ENCODE measurements at places on chromosomes 6 and 20. TPM values are rescaled to one million over a fixed set of nuclear protein-coding genes. Genes with fewer than 3 reads are reported as not detected.

DNA sequence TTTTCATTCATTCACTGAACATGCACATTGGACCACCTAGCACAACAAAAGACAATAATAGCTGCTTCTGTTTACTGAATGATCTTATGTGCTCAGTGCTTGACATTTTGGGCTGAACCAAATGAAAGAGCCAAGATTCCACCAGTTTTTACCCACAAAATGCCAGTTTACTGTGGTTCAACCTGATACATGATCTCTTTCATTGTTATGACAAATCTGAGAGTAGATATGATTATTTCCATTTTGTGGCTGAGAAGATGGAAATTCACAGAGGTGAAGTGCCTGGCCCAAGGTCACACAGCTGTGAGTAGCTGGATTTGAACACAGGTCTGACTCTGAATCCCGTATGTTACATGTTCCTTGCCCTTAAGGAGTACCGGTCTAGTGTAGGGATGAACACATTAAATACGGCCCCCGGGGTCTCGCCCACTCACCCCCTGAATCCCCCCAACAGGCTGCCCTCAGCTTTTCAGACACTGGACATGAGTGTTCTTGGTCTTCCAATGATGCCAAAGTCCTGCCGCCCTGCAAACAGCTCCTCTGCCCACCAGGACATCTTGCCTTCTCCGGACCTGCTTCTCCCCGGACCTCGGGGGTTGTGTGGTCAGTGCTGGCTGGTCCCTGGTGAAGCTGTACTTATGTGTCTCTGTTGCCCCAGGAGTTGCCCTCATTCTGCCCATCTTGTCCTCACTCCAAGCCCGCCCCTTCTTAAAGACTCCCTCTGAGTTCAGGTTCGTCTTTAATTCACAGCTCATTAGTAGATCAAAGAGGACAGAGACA is 58.6 kb upstream of the SLC32A1 start:
- H3K4me3 ChIP-seq = no peak overlapping the region
- no peaks in the 10 kb centered on the region for H3K36me3 ChIP-seq
- peaks cover 9% of the 10 kb centered on the region for H3K27me3 ChIP-seq
- no peak overlapping the region for H3K27ac ChIP-seq
- H3K4me1 ChIP-seq = no peaks in the 10 kb centered on the region

DNA sequence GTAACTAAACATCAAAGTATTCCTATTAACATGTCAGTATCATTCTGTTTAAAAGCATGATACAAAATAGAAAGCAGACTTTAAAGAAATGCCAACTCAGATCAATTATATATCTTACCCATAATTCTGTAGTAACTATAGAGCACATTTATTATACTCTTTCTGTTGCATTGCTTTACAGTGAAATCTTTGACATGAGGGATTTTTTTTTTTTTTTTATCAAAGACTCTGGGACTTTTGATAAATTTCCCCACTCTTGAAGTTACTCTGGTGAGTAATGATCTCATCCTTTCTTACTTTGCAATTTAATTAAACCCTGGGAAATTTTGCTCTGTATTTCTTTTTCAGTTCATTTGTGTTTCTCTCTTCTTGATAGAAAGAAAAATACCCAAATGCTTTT is 17.4 kb downstream of the ADGRF4 start:
- H3K4me3 ChIP-seq = no peak overlapping the region
- no peaks in the 10 kb centered on the region for H3K4me1 ChIP-seq
- H3K27ac ChIP-seq = no peak overlapping the region
- H3K36me3 ChIP-seq = no peaks in the 10 kb centered on the region

GRCh38 chr20:56630086-56630493 is 984 bp downstream of the TFAP2C start:
- H3K36me3 ChIP-seq = no peaks in the 10 kb centered on the region
- H3K27me3 ChIP-seq = peaks cover 22% of the 10 kb centered on the region
- H3K4me3 ChIP-seq = no peak overlapping the region
- no peaks in the 10 kb centered on the region for H3K4me1 ChIP-seq
- H3K27ac ChIP-seq = no peak overlapping the region

GRCh38 chr20:11204926-11205768 is 531.3 kb upstream of the JAG1 start:
- H3K4me3 ChIP-seq = no peak overlapping the region
- no peak overlapping the region for H3K27ac ChIP-seq
- DNase-seq = peak; percentile 22
- H3K36me3 ChIP-seq = no peaks in the 10 kb centered on the region
- H3K4me1 ChIP-seq = no peaks in the 10 kb centered on the region

DNA sequence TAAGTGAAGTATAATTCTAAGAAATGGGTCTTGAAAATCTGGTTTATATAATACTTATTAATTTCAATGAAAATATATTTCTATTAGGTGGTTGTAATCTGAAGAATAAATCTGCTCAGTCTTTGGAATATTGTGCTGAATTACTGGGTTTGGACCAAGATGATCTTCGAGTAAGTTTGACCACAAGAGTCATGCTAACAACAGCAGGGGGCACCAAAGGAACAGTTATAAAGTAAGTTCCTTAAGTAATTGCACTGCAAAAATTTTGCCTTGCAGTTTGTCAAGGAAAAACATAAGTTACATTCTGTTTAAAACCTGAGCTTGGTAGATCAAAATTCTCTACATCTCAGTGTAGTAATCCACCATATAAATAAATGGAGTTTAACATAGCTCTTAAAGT is 106.0 kb downstream of the MYO6 start:
- no peaks in the 10 kb centered on the region for H3K27me3 ChIP-seq
- H3K4me3 ChIP-seq = no peak overlapping the region
- H3K4me1 ChIP-seq = no peaks in the 10 kb centered on the region
- no peak overlapping the region for H3K27ac ChIP-seq
- H3K36me3 ChIP-seq = no peaks in the 10 kb centered on the region
- DNase-seq = peak; percentile 47

DNA sequence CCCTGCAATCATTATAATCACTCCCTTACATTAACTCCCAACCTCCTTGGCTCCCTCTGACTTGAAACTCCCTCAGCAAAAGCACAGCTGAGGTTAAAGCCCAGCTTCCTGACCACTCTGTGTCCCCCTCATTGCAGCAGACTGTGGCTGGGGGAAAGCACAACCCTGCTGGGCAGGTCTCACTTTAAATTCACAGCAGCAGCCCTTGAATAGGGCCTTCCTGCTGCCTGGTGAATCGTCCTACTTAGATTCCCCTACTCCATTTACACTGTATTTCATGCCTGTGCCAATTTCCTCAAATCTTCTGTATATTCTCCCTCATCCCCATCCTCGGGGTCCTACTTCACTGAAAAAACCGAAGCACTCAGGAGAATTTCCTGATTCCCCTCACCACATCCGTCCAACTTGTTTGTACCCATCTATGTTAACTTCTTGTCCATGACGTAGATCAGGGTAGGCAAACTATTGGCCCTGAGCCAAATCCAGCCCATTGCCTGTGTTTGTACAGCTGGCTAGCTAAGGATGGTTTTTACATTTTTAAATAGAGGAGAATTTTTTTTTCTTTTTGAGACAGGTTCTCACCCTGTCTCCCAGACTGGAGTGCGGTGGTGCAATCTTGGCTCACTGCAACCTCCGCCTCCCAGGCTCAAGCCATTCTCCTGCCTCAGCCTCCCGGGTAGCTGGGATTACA is 31.5 kb upstream of the GCM1 start:
- no peak overlapping the region for H3K27ac ChIP-seq
- H3K4me1 ChIP-seq = 0 out of 2 replicates have a peak, but pooled peaks cover 5% of the 10 kb centered on the region
- H3K27me3 ChIP-seq = no peaks in the 10 kb centered on the region
- H3K36me3 ChIP-seq = no peaks in the 10 kb centered on the region
- peak; percentile 84 for DNase-seq

GRCh38 chr6:54706391-54706790 is 140.2 kb upstream of the FAM83B start:
- no peak overlapping the region for H3K27ac ChIP-seq
- H3K4me1 ChIP-seq = no peaks in the 10 kb centered on the region
- DNase-seq = no peak
- H3K36me3 ChIP-seq = no peaks in the 10 kb centered on the region
- no peaks in the 10 kb centered on the region for H3K27me3 ChIP-seq

GRCh38 chr20:50050660-50051308 is 62.2 kb downstream of the UBE2V1 start:
- H3K36me3 ChIP-seq = no peaks in the 10 kb centered on the region
- peaks cover 41% of the 10 kb centered on the region for H3K4me1 ChIP-seq
- DNase-seq = peak; percentile 70

- H3K4me1 ChIP-seq = peaks cover 20% of the 10 kb centered on the region
- DNase-seq = peak; percentile 6
- H3K27ac ChIP-seq = no peak overlapping the region
- no peaks in the 10 kb centered on the region for H3K36me3 ChIP-seq
These were observed 2.3 kb downstream of the SAMD10 start for GRCh38 chr20:63976980-63977738.

- no peak overlapping the region for H3K27ac ChIP-seq
- no peaks in the 10 kb centered on the region for H3K27me3 ChIP-seq
- no peak overlapping the region for H3K4me3 ChIP-seq
- no peaks in the 10 kb centered on the region for H3K4me1 ChIP-seq
- peaks cover 66% of the 10 kb centered on the region for H3K36me3 ChIP-seq
- no peak for DNase-seq
These were observed 47.1 kb downstream of the IGF2R start for GRCh38 chr6:160015778-160016684.

GRCh38 chr6:141252828-141253608 is 879.7 kb upstream of the GJE1 start:
- no peaks in the 10 kb centered on the region for H3K4me1 ChIP-seq
- no peaks in the 10 kb centered on the region for H3K36me3 ChIP-seq
- H3K27ac ChIP-seq = no peak overlapping the region
- no peak overlapping the region for H3K4me3 ChIP-seq

- no peak overlapping the region for H3K4me3 ChIP-seq
- H3K4me1 ChIP-seq = peaks cover 11% of the 10 kb centered on the region
These were observed 559.3 kb downstream of the C6orf118 start for GRCh38 chr6:164750128-164750527.

- H3K27me3 ChIP-seq = no peaks in the 10 kb centered on the region
- no peaks in the 10 kb centered on the region for H3K4me1 ChIP-seq
- no peak overlapping the region for H3K27ac ChIP-seq
- no peak for DNase-seq
These were observed 71.7 kb upstream of the MAP3K4 start for GRCh38 chr6:160919723-160920440.

DNA sequence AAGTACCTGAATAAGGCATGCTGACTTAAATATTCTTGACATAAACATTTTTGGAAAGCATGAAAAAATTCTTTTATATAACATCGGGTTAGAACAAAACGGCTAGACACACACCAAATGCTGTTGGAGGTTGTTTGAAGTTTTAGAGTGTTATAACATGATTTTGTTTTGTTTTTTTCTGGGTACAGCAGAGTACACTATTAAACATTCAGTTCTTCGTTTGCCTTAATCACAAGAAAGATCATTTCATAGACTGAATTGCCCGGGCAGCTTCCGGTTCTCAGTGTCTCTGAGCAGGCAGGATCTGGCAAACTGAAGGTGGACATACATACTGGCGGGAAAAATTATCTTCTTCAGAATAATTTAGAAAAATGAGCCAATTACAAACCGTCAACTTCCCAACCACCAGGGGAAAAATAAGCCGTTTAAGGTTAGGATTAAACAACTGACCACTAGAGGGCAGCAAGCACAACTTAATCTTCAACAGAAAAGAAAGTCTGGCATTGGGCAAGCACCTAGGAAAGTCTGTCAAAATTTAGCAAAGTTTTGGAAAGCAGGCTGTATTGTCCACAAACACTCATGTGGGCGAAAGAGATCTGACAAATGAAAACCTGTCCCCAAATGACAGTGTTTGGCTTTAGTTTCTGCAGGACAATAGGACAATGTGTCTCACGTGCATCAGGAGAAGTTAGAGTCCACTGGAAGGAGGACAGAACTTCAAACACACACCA is 15.0 kb downstream of the ZNF217 start:
- no peaks in the 10 kb centered on the region for H3K4me1 ChIP-seq
- H3K27me3 ChIP-seq = no peaks in the 10 kb centered on the region
- DNase-seq = peak; percentile 98

DNA sequence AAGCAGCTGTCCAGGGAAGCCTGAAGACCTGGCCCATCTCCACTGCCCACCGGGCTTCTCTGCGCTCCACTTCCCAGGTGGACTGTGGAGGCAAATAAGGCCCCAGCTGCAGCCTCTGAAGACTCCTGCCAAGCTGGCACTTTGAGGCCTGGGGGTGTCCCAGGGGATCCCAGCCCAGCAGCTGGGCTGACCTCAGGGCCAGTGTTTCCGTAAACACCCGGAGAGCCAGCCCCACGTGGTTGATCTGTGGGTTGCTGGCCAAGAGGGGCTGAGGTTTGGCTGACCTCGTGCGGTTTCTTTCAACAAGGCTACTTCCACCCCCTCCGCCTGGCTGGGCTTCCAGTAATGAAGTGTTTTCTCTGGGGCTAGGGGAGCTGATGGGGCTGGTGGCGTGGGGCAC is 12.4 kb upstream of the CCN5 start:
- H3K27ac ChIP-seq = no peak overlapping the region
- H3K4me3 ChIP-seq = no peak overlapping the region
- DNase-seq = peak; percentile 96
- H3K27me3 ChIP-seq = peaks cover 16% of the 10 kb centered on the region

GRCh38 chr6:117007659-117008058 is 130.6 kb downstream of the RFX6 start:
- peak; percentile 18 for DNase-seq
- H3K36me3 ChIP-seq = no peaks in the 10 kb centered on the region
- H3K27me3 ChIP-seq = no peaks in the 10 kb centered on the region
- H3K4me1 ChIP-seq = no peaks in the 10 kb centered on the region

DNA sequence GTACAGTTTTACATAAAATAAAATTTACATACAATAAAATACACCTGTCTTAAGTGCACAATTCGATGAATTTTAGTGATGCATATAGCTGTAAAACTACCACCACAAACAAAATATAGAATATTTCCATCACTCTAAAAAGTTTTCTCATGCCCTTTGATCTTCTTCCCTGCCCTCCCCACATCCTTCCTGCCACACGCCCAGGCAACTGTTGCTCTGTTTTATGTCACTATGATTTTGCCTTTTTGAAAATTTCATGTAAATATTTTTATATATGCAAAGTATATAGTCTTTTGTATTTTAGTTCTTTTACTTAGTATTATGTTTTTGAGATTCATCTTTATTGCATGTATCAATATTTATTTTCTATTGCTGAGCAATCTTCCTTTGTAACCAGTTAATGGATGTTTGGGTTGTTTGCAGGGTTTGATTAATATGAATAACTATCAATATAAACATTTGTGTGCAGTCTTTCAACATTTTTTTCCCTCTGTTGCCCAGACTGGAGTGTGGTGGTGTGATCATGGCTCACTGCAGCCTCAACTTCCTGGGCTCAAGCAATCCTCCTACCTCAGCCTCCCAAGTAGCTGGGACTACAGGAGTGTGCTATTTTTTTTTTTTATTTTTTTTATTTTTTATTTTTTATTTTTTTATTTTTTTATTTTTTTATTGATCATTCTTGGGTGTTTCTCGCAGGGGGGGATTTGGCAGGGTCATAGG is 23.8 kb upstream of the SAMHD1 start:
- H3K4me1 ChIP-seq = no peaks in the 10 kb centered on the region
- H3K27me3 ChIP-seq = no peaks in the 10 kb centered on the region
- H3K27ac ChIP-seq = no peak overlapping the region

Gene HLA-G
- total RNA-seq = not detected

Gene BPI
- 0.06 TPM for total RNA-seq

Gene FAM135A
- 46.5 TPM for total RNA-seq

Gene LCA5
- 6.2 TPM for total RNA-seq

Gene RAB32
- 12.4 TPM for total RNA-seq

Gene PRR18
- total RNA-seq = 0.33 TPM
